NCI-H1105 treated with DMSO at 0.1 percent for 48 hours (cell line): ENCODE measurements at places on chromosomes 4 and X.

- no peak for DNase-seq
Observed at GRCh38 chrX:69021141-69021960, 143.9 kb downstream of the PJA1 start.

- no peak for DNase-seq
Observed at GRCh38 chr4:110275871-110276270, 77.5 kb upstream of the ELOVL6 start.

DNA sequence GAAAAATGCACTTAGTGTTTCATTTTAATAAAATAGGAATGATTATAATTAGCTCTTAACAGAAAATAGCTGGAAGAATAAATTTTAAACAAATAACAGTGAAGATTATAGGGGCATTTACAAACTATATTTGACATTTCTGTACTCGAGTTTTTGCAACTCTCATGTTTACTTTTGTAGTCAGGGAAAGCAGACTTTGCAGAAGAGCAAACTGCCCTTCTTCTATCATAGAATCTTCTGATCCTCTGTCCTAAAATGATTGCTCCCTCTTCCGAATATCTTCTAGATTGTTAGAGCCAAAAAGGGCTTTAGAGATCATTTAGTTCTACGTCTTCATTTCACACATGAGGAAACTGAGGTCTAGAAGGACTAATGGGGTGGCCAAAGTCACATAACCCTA, 219.0 kb downstream of the RELL1 start:
- no peak for DNase-seq

GRCh38 chrX:72576141-72576894, 3.7 kb upstream of the HDAC8 start:
- no peak for DNase-seq
